ENCODE measurements at places on chromosomes 1 and 21. TPM values are rescaled to one million over a fixed set of nuclear protein-coding genes. Genes with fewer than 3 reads are reported as not detected.
A peak's percentile ranks its signal among the peaks of the same experiment; 100 is the strongest.

Gene NPHS2
- total RNA-seq, result not detected

Gene S100A14
- 99.2 TPM for total RNA-seq

Gene FCGR1A
- 8.5 TPM for total RNA-seq

- H3K27me3 ChIP-seq, result no peaks in the 10 kb centered on the region
- peak; percentile 54 for DNase-seq
- no peaks in the 10 kb centered on the region for H3K36me3 ChIP-seq
- H3K27ac ChIP-seq, result peak overlapping the region; percentile 49
Measured at GRCh38 chr1:9196129-9197040, 38.2 kb upstream of the H6PD start.

- no peaks in the 10 kb centered on the region for H3K4me1 ChIP-seq
- H3K27me3 ChIP-seq, result peaks cover 15% of the 10 kb centered on the region
- no peaks in the 10 kb centered on the region for H3K36me3 ChIP-seq
Measured at GRCh38 chr1:5338466-5338865, 653.8 kb downstream of the NPHP4 start.

GRCh38 chr1:92599184-92599583 lies 112.5 kb upstream of the GFI1 start:
- H3K4me3 ChIP-seq, result no peak overlapping the region
- H3K27ac ChIP-seq, result no peak overlapping the region
- no peaks in the 10 kb centered on the region for H3K4me1 ChIP-seq
- H3K36me3 ChIP-seq, result no peaks in the 10 kb centered on the region
- no peaks in the 10 kb centered on the region for H3K27me3 ChIP-seq

- H3K27ac ChIP-seq, result peak overlapping the region; percentile 86
- no peaks in the 10 kb centered on the region for H3K4me1 ChIP-seq
- H3K27me3 ChIP-seq, result no peaks in the 10 kb centered on the region
- DNase-seq, result no peak
Measured at GRCh38 chr1:39144924-39145323, 59.6 kb upstream of the MACF1 start.

- no peak overlapping the region for H3K4me3 ChIP-seq
- no peak overlapping the region for H3K27ac ChIP-seq
- no peaks in the 10 kb centered on the region for H3K4me1 ChIP-seq
- H3K27me3 ChIP-seq, result no peaks in the 10 kb centered on the region
- DNase-seq, result no peak
Measured at GRCh38 chr1:30407865-30408580, 315.4 kb downstream of the MATN1 start.

Measured in breast epithelium (tissue), 4 donors.